ENCODE measurements at places on chromosomes 6 and 20. TPM values are rescaled to one million over a fixed set of nuclear protein-coding genes. Genes with fewer than 3 reads are reported as not detected.

ADGRG6 gene
- 52.7 TPM for total RNA-seq

CDC25B gene
- total RNA-seq, result 207 TPM

UBE3D gene
- 4.5 TPM for total RNA-seq

CTCFL gene
- total RNA-seq, result not detected

Measured in A549 treated with RU486 at 1 μM for 4 hours (cell line).